ENCODE measurements at places on chromosomes 12 and 14.

- no peak for DNase-seq
These were observed 302.3 kb upstream of the TMEM132C start for GRCh38 chr12:127964717-127965116.

GRCh38 chr14:43155924-43156323 lies 1351.2 kb downstream of the FSCB start:
- no peak for DNase-seq

- DNase-seq: no peak
These were observed 664 bp downstream of the LRFN5 start for GRCh38 chr14:41607304-41607775.

DNA sequence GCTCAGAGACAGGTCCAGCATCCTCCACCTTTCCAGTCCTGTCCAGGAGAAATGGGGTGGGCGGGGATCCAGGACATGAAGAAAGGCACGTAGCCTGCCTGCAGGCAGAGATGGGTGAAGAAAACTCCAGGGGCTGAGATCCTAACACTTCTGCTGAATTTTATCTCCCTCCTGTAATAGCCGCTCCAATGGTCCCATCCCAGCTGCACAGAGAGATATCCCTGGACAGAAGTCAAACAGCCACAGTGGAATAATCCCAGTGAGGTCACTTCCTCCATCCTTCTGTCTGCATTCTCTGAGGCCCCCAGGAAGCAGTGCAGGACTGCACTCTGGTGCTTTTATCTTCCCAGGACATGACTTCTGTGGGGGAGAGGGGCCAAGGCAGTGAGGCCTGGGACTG lies 26.3 kb downstream of the KRT18 start:
- no peak for DNase-seq

GRCh38 chr12:130993759-130994670 lies 40.3 kb downstream of the ADGRD1 start:
- DNase-seq: no peak

DNA sequence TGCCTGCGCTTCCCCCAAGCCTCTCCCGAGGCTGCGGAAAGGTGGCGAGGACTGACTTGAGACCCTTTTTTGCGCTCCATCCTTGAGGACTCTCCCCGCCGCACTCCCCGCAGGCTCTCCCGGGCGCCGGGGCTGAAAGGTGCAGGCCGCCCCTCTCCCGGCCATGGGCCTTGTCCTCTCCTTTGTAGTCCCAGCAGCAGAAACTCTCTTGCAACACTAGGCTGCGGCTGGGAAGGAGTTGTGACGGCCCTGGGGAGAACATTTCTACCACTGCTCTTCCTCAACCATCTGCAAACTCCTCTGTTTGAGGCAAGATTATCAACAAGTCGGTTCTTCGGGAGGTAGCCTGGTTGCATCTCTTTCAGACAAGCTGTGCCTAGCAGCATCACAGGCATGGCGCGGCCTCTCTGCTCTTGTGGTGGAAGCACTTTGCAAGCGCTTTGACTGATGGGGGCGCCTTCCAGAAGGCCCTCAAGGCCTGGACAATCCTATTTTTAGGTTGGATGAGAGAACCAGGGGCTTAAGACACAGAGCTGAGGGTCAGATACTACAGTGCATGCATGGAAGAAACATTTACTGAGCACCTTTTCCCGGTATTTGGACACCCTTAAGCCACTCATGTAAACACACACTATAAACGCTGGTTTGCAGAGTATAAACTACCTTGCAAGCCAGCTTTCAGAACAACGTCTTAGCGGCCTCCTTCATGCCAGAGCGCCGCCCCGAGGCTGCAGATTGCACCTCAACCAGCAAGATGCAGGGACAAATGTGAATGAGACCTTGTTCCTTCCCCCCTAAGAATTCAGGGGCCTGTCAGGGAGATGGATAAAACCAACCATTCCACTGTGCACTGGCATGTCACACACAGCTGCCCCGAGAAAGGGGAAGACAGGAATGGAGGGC lies 1.2 kb upstream of the PRIMA1 start:
- DNase-seq: no peak

DNA sequence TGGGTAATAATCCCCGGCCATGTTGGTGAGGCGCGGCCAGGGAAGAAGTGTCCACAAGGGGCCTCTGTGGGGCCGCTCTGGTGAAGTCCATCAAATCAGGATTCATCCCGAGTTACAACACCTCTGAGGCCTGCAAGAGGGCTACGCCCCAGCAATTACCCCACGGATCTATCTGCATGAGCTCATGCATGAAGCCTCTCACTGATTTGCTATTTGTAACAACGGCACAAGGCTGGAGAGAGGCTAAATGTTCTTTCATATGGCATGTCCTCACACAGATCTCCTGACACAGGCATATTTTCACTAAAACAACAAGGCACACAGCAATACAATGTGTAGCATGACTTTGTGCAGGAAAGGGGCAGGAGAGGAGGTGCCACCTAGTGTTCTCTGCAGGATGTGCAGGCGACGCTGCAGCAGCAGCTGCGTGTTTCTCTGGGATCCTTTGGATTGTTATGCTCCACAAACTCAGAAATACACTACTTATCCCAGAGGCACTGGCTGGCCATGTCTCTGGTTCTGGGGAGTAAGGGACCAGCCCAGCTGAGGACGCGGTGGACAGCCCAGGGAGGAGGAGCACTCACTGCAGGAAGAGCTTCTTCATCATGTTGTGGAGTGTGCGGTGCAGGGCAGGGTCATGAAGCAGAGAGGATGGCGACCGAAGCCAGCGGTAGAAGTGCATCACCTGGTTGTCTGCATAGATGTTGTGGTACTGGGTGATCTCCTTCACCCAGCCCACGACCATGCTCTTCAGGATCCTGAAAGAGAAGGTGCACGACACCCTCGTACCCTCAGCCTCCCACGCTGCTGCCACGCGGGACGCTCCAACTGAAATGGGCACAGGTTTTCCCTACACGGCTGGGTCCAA lies 20.2 kb downstream of the P2RX2 start:
- DNase-seq: peak; percentile 34

GRCh38 chr14:86766469-86766868 lies 1226.5 kb downstream of the GALC start:
- DNase-seq: no peak

- no peak for DNase-seq
These were observed 4.3 kb downstream of the BCAT1 start for GRCh38 chr12:24944601-24944975.

- no peak for DNase-seq
These were observed 498.3 kb downstream of the FOXG1 start for GRCh38 chr14:29264865-29265264.

DNA sequence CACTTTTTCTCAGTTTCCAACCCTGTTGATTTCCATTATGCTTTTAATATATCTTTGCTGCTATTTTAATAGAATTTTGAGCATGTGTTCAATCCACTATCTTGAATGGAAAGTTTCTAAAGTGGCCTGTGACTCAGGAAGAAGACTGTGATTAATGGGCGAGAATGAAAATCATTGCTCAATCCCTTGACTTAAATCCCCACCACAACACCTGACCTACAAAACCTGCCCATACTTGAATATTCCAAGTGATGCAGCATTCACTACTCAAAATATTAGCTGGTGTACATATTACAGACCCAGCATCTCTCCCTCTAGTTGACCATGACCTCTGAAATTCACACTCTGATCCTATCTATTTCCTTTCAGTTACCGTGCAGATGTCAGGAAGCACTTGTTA lies 1.3 kb upstream of the OAS3 start:
- DNase-seq: no peak

- no peak for DNase-seq
These were observed 125.5 kb downstream of the DAAM1 start for GRCh38 chr14:59313658-59314608.

Measured in pancreas (tissue), 10 donors.